LoVo (cell line): ENCODE measurements at places on chromosomes 12 and 14.

DNA sequence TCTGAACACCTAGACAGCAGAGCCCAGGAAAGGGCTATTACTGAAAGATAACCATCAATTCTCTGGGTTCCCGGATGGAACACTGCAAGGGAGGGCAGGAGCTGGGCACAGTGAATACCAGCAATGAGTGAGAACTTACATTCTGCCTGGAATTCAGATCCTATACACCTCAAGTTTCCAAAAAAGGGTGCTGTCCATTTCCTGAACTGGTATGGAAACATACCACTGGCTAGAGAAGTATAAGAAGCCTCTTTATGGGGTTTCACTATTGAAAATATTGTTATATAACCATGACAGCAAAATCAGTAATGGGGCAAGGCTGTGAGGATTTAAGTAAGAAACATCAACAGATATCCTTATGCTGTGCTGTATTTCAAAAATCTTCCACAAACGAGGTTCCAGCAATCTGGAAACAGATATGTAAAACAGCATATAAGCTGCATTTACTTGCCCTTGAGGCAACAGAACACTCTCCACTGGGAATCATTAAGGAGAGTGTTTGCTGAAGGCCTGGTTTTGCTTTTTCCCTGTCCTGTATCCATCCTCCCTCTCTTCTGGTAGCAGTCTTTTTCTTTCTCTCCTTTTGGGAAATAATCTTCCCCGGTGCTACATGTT lies 53.3 kb upstream of the GTF2A1 start:
- no peak for DNase-seq

DNA sequence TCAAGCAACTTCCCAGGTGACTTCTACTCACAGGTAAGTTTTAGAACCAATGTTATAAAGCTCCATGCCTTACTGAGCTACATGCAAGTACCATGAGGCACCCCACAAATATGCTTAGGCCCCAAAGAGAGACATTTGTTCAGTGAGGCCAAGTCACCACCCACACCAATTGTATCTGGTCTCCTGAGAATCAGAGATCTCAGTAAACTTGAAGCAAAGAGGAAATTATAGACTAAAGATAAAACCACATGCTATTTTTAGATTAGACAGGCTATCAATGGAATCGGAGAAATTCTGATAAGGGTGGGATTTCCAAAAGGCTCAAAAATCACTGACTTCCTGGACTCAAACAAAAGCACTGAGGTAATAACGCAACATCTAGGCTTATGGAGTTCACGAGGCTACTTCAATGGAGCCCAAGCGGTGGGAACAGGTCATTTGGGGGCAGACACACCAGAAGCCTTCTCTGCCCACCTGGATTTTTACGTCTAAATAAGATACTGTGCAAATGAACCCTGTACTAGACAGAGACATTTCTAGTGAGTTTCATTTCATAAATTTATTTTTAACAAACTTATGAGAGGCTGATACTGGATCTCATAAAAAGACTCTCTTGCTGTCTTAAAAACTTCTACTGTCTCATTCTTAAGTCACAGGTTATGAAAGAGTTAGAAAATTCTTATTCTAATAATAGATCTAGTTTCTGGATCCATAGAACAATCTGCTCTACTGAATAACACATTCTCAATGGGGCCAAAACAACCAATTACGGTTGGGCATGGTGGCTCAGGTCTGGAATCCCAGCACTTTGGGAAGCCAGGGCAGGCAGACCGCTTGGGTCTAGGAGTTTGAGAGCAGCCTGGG lies 7.7 kb downstream of the SLC15A4 start:
- no peak for DNase-seq

- no peak for DNase-seq
Measured at GRCh38 chr14:65369560-65369959, 43.0 kb upstream of the FUT8 start.

GRCh38 chr14:44898551-44898950 lies 63.2 kb downstream of the KLHL28 start:
- DNase-seq, result no peak

- DNase-seq, result no peak
Measured at GRCh38 chr12:85740186-85740585, 96.0 kb downstream of the RASSF9 start.

- DNase-seq, result no peak
Measured at GRCh38 chr12:14403293-14403692, 37.8 kb downstream of the ATF7IP start.

- DNase-seq, result no peak
Measured at GRCh38 chr14:71758229-71758951, 173.8 kb upstream of the RGS6 start.

DNA sequence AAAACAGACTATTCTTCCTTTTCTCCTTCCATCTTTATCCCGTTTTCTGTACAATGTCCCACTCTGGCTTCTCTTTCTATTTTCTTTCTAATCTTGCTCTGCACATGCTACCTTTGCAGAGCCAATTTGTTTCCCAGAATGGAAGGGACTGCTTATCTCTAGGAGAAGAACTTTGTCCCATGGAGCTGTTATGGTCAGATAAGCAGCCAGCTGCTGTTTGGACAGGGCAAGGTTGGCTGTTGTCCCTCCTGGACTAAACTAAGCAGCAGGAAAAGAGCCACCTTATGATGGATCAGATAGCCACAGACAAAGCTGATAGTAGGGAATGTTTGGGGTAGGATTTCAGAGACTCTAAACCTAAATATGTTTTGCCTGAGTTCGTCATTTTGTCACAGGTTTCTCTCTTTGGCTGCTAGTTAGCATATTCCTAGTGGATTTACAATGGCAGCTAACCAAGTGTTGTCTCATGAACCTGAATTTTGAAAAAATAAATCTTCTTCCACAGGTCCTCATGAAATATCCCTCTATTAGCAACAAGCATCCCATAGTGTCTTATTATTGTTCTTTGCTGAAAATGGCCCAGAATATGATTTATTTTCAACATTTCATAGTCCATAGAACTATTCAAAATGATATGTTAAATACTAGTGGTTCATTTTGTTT lies 262.8 kb downstream of the SLC16A7 start:
- no peak for DNase-seq

GRCh38 chr14:103675957-103676356 lies 39.3 kb downstream of the XRCC3 start:
- no peak for DNase-seq

- DNase-seq, result no peak
Measured at GRCh38 chr12:113208041-113208934, 13.0 kb upstream of the TPCN1 start.

GRCh38 chr12:123427036-123427769 lies 9.3 kb downstream of the RILPL2 start:
- no peak for DNase-seq

- DNase-seq, result peak; percentile 71
Measured at GRCh38 chr14:61475316-61475715, 153.9 kb downstream of the PRKCH start.

- DNase-seq, result no peak
Measured at GRCh38 chr12:46107591-46107990, 117.2 kb upstream of the SCAF11 start.
